Choroid plexus epithelial cell (primary cell): ENCODE measurements at places on chromosomes 16 and 17.

- DNase-seq = no peak
Measured at GRCh38 chr16:67028167-67028695, 718 bp upstream of the CBFB start.

DNA sequence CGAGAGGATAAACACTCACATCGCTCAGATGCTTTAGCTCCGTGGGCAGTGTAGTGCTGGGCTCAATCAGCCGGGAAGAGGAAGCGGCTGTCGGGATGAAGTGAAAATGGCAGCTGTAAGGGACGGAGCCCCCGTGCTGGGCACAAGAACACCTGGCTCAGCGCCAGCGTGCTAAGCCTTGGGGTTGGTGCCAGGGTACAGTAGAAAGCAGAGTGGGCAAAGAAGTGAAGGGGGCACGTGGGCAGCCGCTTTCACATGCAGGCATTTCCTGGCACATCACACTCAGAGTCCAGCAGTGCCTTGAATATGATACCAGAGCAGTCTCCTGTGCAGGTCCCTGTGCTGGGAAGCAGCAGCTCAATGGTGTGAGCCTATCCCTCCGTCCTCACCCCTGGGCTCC is 51.1 kb upstream of the FOXF1 start:
- DNase-seq = no peak

DNA sequence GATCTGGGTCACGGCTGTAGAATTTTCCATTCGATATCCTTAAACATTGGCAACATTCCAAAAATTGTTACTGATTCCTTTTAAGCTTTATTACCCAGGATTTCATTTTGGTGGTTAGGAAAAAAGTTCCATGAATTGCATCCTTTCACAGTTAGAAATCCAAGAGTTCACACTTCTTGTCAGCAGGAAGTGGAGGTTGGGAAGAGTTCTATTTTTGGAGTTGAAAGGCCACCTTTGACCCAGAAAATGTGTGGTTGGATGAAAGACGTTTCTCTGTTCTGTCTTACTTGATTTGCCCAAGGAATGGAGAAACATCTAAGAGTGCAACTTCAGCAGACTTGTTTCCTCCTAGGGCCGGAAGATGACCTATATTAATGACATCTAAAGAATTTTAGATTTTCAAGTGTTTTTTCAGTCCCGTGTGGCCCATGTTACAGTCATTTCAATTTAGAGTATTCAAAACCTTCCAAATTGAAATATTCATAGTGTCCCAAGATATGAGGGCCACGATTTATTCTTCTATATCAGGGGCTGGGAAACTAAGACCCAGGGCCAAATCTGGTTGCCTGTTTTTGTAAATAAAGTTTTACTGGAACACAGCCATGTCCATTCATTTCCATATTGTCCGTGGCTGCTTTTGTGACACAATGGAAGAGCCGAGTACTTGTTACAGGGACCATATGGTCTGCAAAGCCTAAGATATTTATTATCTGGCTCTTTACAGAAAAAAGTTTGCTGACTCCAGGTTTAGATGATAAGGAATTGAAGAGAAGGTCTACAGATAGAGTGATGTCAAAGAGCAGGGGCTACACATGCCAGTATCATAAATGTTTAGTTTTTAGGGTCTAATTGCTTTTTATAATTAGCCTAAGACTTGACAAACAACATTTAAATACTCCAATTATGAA is 50.2 kb downstream of the CDK5R1 start:
- peak; percentile 86 for DNase-seq

GRCh38 chr16:77457046-77457445 is 22.2 kb upstream of the ADAMTS18 start:
- DNase-seq = peak; percentile 18

- no peak for DNase-seq
Measured at GRCh38 chr16:26316683-26317464, 625.1 kb downstream of the HS3ST4 start.

GRCh38 chr17:55546991-55547664 is 35.9 kb upstream of the SMIM36 start:
- peak; percentile 48 for DNase-seq

- DNase-seq = no peak
Measured at GRCh38 chr16:87025676-87026075, 291.5 kb downstream of the C16orf95 start.

GRCh38 chr16:22123759-22124490 is 31.6 kb downstream of the VWA3A start:
- no peak for DNase-seq

GRCh38 chr16:3098459-3099394 is at the start of gene ZSCAN10:
TSS of gene ZSCAN10 (minus strand) at chr16:3099294. CDS start at chr16:3092937, 6,357 bp downstream.
- no peak for DNase-seq

DNA sequence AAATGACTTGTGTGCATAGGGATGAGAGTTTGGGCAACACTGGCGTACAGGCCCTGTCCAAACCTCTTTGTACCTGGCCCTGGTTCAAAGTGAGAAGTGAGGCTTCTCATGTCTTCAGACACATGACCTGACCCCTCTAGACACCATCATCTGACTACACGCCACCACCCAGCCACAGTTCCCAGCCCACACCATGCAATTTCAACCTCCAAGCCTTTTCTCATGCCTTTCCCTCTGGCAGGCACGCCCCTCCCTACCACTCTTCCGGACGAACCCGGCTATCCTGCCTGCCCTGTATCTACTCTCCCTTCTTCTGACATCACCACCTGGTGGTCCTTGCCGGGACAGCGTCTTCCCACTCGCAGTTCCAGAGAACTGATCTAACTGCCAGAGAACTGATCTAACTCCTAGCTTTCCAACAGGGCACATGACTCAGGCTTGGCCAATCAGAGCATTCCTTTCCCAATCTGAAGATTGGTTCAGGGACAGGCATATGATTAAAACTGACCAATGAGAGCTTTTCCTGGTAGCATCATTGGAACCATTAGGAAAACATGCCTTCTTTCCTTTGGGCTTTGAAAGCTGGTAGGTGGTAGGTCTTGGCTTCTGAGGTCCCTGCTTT is 27.1 kb upstream of the IL21R start:
- DNase-seq = peak; percentile 95

DNA sequence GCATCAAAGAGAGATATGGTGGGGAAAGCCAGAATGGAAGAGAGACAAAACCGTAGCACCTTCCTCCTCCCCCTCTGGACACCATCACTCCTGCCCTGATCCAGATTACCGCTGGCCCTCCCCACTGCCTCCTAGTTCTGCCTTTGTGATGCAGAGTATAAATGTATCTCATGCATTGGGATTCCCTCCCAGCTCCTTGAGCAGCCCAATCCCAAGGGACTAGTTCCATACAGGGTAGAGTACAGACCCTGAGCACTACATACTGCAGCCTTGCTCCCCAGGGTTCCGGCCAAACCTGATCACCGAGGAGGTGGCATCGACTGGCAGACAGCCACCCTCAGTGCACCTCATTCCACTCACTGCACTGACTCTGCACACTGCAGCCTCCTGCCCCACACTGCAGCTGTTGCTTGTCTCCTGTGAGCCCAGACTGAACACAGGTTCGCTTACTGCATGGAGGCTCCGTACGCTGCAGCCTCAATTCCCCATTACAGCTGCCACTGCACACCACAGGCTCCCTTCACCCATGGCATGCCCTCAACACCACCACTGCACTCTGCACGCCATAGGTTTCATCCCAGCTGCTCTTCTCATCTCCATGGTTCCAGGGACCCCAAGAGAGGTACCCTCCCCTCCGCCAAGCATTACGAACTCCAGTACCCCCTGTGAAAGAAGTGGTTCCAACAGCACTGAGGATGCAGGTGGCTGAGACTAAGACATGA is 1.7 kb upstream of the THRA start:
- no peak for DNase-seq

DNA sequence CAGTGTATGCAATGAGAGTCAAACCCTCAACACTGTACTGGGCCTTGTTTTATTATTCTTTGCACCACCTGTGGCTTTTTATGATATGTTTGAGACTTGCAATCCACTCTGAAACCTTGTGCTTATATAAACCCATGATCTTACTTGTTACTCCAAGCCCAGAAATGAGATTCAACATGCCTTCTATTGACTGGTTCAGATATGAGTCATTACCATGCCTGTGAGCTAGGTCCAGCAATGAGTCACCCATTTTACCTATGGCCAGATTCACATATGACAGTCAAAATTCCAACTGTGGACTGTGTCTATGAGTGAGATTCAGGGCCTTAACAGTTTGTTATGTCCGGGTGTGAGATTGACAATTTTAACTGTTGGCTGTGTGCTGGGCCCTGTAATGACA is 1846.1 kb downstream of the TP53TG3F start:
- no peak for DNase-seq

GRCh38 chr16:396605-397004 is 394 bp upstream of the NME4 start:
- DNase-seq = peak; percentile 50

DNA sequence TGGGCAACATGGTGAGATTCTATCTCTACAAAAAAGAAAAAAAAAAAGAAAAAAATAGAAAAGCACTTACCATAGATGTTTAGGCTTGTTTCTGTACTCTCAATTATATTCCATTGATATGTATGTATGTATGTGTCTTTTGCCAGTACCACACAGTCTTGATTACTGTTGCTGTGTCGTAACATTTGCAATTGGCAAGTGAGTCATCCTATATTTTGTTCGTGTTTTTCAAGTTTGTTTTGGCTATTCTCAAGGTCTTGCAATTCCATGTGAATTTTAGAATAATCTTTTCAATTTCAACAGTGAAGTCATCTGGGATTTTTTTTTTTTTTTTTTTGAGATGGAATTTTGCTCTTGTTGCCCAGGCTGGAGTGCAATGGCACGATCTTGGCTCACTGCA is 19.3 kb downstream of the SPECC1 start:
- peak; percentile 8 for DNase-seq

DNA sequence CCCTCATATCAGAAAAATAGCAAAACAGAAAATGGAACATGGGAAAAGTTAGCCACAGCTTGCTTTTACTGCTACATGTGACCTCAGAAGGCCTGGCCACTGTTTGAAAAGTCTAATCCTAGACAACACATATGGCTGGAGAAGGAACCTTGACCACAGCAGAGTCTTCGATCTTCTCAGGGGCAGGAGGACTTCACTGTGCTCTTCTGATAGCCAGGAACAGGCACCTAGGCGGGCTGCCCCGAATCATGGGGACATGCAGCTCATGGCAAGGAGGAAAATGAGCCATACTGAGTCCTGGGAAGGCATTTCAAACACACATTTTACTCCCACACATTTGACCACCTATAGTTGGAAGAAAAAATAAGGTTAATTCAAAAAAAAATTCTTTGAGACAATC is 31.1 kb upstream of the ADORA2B start:
- DNase-seq = no peak

- no peak for DNase-seq
Measured at GRCh38 chr17:27339198-27339835, 45.4 kb downstream of the WSB1 start.

- no peak for DNase-seq
Measured at GRCh38 chr16:14356064-14356463, 274.0 kb downstream of the PARN start.

DNA sequence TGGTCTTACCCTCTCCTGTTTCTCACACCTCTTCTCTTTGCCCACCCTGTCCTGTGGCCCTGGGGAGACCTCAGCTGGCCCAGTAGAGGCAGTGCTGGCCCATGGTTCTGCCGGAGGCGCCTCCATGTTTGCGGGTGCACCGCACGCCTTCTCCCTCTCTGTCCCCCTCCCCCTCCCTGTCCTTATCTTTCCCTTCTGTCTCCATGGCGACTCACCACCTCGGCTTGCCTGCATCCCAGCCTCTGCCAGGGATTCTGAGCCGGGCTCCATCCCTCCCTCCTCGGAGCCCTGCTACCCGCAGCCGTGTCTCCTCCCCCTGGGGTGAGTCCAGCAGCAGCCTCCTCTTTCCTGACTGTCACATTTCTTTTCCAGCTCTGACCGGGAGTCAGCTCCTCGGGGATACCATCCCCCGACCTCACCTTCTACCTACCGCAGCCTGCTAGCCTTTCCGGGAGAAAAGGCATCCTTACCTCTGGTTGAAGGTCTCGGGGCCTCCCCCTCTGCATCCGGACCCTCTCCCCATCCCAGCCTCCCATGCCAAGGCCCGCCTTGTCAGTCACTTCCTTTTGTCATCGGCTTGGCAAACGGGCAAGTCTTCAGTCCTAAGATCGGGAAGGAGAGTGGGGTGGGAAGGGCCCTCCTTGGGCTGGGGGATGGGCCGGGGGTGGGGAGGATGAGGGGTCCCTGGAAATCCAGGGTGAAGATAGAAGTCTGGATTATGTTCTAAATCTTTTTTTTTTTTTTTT is at the start of gene RNF112:
Gene RNF112, plus strand, starts transcription at position 358 of the 746 bp plus-strand sequence. Its CDS starts 177 bp downstream, at position 535.
- DNase-seq = peak; percentile 26

- no peak for DNase-seq
Measured at GRCh38 chr17:61294286-61294685, 105.4 kb upstream of the TBX2 start.

DNA sequence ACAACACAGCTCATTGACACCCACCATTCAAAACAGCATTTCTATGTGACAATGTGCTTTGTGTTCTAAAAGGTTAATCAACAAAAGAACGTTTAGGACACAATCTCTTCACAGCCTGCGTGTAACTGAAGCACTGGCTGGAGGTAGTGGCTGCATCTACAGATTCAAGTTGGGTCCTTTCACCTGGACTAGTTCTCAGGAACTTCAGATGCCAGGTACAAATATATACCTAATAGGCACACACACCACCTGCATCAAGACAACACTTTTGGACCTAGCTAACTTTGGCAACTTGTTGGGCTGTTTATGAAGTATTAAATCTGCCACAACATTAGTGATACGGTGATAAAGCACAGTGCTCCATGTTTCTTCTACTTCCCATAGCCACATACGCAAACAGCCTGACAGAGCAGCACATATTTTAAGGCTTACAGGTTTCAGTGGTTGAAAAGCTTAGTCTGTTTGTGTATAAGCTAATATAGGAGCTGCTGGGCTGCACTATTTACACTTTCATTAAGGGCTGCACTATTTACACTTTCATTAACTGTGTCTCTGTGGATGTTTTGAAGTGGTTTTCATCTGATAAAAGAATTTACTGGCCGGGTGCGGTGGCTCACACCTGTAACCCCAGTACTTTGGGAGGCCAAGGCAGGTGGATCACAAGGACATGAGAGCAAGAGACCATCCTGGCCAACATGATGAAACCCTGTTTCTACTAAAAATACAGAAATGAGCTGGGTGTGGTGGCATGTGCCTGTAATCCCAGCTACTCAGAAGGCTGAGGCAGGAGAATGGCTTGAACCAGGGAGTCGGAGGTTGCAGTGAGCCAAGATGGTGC is 132.6 kb downstream of the PARN start:
- DNase-seq = no peak

DNA sequence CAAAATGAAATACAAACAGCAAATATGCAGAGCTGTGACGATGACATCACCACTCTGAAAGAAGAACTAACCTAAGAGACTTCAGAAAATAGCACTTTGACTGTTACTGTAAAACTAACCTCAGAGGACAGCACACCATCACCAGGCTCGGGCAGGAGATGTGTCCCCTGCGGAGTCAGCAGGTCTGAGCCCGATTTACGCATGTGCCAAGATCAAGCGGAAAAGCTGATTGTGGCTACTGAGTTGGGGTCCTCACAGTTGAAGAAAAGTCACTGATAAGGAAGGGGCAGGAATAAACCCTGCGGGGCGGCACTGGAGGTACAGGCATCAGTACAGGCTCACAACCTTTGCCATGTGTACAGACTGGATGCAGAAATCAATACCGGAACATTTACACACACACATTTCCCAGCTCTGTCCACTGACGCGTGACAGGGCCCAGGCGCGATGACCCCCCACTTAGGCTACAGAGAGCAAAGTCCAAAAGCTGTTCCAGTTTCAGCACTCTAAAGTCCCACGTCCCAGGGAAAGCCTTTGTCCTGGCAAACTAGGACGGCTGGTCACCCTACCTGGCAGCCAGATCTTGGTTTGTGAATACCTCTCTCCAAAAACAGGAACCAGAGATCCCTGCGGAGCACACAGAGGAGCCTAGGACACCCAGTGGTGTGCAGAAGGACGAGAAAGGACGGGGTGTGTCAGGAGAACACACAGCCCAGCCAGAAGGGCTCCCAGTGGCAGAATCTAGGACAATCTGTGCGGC is 21.5 kb downstream of the TRAP1 start:
- no peak for DNase-seq
